ENCODE measurements at places on chromosomes 5 and 9. TPM values are rescaled to one million over a fixed set of nuclear protein-coding genes. Genes with fewer than 3 reads are reported as not detected.

- no peak for DNase-seq
Measured at GRCh38 chr5:149389552-149390495, 10.7 kb upstream of the IL17B start.

GRCh38 chr5:75337366-75338021 lies 474 bp downstream of the HMGCR start:
- peak; percentile 19 for DNase-seq

DNA sequence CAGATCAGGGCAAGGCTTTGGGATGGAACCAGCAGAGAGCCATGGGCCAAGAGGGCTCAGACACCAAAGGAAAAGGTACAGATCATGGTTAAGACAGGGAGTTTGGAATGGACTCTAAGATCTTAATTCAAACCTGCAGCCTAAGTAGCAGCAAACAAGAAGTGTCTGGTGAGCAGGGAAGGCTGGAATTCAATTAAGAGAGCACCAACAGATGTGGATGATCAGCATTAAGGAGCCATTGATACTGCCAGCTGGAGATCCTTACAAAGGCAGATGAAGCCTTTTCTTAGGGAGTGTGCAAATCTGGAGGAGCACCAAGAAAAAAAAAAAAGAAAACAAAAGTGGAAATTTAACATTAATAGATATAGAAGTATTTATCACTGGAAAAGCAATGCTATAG lies 516.8 kb downstream of the RASEF start:
- DNase-seq: no peak

- DNase-seq: no peak
Measured at GRCh38 chr5:67999391-67999790, 216.2 kb upstream of the PIK3R1 start.

- peak; percentile 66 for DNase-seq
Measured at GRCh38 chr5:127754259-127754658, 51.1 kb downstream of the CCDC192 start.

Gene DNM1
- 2.0 TPM for total RNA-seq

Gene INSL6
- total RNA-seq: 8.9 TPM

Gene KLF9
- total RNA-seq: 82.9 TPM
